WTC11 (cell line): ENCODE measurements at places on chromosomes 1 and 21.

GRCh38 chr1:93598396-93598795 lies 83.2 kb downstream of the BCAR3 start:
- no peak for DNase-seq

DNA sequence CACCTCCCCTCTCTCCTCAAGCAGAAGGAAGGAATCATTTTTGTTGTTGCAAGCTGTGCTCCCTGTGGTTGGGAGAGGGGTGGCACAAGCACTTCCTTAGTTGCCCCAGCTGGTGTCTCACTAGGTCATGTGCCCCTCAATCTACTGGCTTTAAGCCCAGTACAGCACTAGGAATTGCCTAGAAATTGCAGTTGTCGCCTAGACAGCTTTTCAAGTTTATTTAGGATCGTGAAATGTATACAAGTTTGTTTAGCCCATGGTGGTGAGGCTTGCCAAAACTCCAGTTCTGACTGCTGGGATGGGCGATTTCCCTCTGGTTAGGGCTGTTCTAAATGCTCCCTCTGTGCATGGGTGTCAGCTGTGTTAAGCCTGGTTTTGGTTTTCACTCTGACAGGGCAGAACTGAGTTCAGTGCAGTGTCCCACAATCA lies 126.8 kb upstream of the ZNF644 start:
- no peak for DNase-seq

DNA sequence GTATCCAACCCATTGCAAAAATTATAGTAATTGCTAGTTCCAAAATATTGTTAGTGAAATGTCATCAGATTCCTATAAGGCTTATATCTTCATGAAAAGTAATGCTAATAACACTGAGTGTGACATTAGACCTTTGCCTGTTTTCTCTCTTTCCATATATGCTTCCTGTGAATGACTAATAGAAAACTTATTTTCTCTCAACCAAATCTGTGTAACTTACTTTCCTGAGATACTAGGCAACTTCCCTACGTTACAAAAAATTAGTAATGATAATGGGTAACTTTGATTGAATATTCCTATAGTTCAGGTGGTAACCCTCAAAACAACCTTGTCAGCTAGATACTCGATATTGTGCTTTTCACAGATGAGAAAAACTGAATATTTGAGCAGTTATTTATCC lies 124.2 kb upstream of the HNRNPU start:
- DNase-seq: no peak

DNA sequence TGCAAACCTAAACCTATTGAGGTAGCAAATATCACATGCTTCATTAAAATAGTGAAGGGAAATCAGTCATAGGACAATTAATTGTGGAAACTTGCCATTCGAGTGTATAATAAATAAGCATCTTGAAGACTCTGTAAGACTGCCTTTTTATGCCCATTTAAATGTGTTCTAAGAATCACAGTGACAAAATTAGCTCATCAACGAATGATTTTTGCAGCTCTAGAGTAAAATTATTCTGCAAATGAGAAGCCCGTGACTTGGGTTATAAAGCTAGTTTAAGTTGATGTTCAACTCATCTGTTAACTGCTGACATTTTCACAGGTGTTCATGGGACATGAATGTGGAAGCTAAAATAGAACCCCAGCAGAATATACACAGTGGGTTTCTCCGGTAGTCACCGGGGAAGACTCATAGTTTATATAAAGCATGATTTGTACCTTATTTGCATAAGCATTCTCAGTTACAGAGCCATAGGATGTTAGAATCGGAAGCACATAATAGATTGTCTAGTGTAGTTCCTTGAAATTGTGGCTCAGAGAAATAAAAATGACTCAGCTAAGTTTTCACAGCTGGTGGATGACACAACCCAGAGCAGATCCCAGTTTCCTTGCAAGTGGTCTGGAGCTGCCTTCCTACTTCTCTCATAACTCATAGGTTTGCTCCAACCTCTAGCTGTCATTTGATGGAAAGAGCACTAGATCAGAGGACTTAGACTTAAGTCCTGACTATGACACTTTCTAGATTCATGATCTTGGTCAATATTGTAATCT lies 107.3 kb downstream of the UCHL5 start:
- DNase-seq: no peak

- no peak for DNase-seq
These were observed 38.6 kb upstream of the ETS2 start for GRCh38 chr21:38766987-38767722.

- DNase-seq: no peak
These were observed 35.7 kb upstream of the OSBPL9 start for GRCh38 chr1:51581238-51581637.

GRCh38 chr1:113217447-113218208 lies 144.6 kb downstream of the LRIG2 start:
- no peak for DNase-seq

- no peak for DNase-seq
These were observed 100.7 kb upstream of the SLC25A33 start for GRCh38 chr1:9438431-9439073.

- no peak for DNase-seq
These were observed 12.4 kb downstream of the SOD1 start for GRCh38 chr21:31671931-31672330.
